ENCODE measurements at places on chromosomes 7 and 10.

DNA sequence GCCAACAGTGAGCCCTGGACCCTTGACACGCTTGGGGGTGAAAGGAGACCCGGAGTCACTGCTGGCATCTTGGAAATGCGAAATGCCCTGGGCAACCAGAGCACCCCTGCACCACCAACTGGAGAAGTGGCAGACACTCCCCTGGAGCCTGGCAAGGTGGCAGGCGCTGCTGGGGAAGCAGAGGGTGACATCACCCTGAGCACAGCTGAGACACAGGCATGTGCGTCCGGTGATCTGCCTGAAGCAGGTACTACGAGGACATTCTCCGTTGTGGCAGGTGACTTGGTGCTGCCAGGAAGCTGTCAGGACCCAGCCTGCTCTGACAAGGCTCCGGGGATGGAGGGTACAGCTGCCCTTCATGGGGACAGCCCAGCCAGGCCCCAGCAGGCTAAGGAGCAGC is 98.5 kb downstream of the TACC2 start:
- DNase-seq, result no peak

DNA sequence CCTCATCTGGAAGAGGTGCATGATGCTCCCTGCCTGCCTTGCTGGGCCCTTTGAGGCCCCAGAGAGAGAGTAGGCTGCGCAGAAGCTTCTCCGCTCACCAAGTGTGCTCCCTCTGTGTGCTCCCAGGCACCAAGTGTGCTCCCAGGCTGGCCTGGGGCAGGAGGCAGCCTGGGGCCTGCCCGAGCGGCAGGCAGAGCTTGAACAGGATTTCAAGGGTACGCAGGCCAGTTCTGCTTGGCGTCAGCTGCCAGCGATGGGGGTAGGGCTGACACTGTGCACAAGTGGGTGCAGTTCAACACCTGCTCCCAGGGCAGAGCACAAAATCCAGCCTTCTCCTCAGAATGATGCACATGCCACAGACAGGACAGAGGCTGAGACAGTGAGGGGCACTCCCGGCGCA is 119.7 kb downstream of the FAM53B start:
- no peak for DNase-seq

- DNase-seq, result no peak
These were observed 121.1 kb downstream of the HGF start for GRCh38 chr7:81648716-81649115.

GRCh38 chr10:75247797-75248196 is 12.0 kb upstream of the COMTD1 start:
- DNase-seq, result no peak

- no peak for DNase-seq
These were observed 256.3 kb upstream of the MINDY3 start for GRCh38 chr10:16116404-16117304.

GRCh38 chr7:30027065-30027456 is 559 bp upstream of the FKBP14 start:
- no peak for DNase-seq

DNA sequence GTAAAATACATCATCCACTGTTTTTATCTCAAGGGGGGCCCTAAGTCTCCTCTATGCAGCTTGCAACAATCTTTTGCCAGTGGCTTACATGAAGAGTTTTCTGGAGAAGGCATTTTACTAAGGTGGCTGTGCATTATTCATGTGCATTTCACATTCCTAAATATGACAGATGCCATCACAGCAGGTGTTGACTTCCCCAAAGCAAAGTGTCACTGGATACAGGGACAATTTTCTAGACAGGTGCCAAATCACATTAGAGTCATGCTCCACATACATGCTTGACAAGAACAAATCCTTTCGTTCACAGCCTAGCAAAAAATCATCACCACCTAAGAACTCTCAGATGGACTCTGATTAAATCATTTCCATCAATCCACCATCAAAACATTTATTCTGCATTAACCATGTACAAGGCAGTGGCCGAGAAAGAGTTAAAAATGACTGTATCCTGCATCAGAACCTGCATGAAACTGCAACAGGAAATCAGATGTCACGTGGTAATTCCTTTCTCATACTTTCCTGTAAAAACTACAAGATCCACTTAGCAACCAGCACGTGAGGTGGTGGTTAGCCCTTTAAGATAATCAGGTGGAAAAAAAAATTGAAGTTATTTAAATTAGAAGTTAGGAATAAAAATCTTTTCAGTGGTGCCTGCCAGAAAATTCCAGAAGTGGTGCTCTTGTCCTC is 88.2 kb upstream of the AFAP1L2 start:
- DNase-seq, result no peak

DNA sequence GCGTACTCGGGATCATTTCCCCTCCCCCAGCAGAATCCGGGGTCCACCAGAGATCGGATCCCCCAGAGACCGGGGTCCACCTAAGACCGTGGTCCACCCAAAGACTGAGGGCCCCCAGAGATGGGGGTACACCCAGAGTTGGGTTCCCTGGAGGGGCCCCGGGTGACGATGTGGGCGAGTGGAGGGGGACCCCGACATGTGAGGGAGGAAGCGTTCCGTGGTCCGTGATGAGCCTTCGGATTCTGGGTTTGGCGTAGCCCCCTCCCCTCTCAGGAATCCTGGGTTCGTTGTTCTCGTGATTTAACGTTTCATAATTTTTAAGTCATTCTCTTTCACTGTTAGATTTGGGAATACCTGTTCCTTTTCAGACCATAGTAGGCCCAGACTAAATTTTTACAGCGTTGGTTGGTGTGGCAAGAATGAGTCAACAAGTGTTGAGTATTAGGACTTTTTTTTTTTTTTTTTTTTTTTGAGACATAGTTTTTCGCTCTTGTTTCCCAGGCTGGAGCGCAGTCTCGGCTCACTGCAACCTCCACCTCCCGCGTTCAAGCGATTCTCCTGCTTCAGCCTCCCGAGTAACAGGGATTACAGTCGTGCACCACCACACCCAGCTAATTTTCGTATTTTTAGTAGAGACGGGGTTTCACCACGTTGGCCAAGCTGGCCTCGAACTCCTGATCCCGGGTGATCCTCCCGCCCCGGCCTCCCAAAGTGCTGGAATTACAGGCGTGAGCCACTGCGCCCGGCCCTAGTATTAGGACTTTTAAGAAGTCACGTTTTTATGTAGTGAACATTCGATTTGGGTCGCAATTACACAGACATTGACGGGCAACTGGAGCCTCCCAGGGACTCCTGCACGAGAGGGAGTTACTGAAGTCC is 672 bp downstream of the GTPBP4 start:
- no peak for DNase-seq

- DNase-seq, result no peak
These were observed 70.1 kb downstream of the MGMT start for GRCh38 chr10:129537151-129537550.

DNA sequence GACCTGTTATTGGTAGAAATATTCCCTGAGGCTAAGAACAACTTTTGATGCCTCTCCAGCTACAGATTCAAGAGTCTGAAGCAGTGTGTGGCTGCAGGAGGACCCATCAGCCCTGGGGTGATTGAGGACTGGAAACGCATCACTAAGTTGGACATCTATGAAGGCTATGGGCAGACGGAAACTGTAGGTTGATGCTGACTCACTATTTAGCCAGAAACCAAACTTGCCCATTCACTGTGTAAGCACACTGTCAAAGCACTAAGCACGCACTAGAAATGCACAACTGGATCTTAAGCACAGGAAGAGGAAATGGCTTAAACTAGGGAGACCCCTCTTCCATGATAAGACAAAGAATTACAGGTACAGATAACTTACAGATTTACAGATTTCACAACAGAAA is 20.8 kb downstream of the ACSM6 start:
- DNase-seq, result no peak

DNA sequence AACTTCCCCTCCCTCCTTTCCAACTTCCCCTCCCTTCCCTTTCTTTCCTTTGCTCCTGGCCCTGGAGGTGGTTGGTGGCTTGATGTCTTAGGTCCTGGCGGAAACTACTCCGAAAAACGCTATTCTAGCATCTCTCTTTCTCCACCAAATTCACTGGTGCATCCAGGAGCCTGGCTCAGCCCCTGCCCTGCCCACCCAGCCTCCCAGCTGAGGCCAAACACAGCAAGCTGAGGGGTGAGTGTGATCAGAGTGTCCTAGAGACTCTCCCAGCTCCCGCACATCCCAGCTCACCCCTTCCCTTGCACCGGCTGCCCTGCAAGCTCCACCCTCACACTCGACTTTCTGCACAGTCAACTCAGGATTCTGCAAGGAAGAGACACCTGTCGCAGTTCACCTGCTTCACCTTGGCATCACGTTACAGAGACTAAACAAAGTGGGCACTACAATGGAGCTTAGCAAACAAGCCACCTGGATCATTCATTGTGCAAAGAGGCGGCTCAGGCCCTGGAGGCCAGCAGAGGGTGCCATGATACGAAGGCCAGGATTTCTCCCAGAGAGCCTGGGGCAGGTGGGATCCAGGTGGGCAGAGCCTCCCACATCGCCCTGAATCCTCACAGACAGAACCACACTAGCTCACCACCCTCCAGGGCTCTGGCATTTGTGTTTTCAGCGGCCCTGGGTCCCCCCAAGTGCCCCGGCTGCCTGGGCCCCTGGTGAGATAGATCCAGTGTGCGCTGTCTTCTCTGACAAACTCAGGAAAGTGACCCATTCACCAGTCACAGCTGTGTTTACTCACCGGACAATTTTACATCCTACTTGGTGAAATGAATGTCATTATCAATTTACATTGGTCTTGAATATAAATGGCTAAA is 169.6 kb downstream of the TCERG1L start:
- no peak for DNase-seq

GRCh38 chr10:102738692-102739121 is 5.0 kb upstream of the WBP1L start:
- no peak for DNase-seq

GRCh38 chr7:69873512-69873911 is 275.2 kb downstream of the AUTS2 start:
- DNase-seq, result no peak

DNA sequence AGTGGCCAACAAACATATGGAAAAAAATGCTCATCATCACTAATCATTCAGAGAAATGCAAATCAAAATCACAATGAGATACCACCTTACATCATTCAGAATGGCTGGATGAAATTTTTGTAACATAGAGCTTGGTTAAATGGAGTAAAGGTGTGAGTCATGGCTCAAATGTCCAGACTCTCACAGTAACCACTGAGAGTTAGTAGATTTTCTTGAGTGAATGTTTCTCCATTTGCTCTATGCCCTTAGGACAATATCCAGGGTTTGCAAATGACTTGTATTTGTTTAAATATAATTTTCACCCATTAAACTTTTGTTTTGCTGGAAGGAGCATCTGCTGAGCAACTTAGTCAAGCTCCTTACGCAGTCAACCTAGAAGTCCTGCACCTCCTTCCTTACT is 967.2 kb downstream of the XPNPEP1 start:
- DNase-seq, result no peak

DNA sequence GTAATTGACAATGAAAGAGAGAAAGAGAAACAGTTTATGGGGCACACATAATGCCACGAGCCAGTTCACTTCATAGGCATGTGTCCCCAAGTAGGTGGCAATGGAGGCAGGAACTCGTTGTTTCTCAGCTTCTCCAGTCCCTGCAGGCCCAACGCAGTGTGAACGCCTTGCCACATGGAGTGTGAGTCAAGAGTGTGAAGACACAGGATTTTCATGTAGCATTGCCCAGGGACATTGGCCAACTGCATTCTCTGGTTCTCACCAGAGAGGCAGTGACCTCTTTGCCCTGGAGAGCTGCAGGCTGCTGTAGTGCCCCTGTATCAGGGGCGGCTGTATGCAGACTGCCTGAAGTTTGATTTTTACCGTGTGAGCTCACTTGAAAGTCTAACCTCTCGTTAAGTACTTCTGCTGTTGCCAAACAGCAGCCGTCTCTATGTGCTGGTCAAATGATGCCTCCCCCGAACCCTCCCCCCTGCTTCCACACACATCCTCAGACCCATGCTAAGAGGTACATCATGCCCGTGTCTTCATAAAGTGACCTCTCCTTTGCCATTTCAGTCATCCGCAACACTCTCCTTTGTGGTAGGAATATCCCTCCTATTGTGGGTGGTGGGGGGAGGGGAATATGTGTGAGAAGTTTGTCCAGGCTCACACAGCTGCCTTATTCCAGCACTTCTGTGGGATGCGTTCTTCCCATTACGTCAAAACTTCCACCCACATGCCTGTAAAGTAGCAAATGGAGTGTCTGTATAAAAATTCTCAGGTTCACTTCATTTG is 12.7 kb downstream of the LRRC18 start:
- DNase-seq, result no peak

GRCh38 chr7:13165854-13166253 is 478.4 kb downstream of the ARL4A start:
- no peak for DNase-seq

DNA sequence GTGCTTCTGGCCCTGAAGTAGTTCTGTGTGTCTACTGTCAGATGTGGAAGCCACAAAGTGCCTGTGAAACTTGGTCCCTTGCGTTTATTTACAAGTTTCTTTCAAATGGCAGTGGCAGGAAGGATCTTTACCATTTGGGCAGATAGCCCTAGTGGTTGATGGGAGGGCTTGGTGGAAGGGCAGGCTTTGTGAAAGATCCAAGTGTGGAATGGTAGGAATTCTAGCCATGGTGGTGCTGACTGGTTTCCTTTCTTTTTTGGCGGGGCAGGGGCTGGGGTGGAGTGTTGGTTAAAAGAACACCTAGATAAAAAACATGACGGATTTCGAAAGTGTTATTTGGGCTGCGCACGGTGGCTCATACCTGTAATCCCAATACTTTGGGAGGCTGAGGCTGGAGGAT is 27.0 kb downstream of the AUTS2 start:
- no peak for DNase-seq

DNA sequence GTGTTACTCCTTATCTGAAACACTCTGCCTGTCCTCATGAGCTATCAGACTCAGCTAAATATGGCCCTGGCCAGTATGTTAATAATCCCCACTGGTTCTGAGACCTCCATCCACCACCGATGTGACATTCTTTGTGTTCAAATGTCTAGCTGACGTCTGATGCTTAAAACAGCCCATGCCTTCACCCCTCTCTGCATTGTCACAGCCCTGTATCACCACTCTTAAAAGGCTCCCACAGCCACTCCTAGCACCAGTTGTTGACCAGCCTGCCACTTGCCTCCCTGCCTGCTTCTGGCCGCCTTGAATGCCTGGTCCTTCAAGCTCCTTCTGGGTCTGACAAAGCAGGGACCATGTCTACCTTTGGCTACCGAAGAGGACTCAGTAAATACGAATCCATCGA is at the start of gene LMOD2:
Gene LMOD2, plus strand, starts transcription at position 253 of the 400 bp plus-strand sequence. Its CDS starts 98 bp downstream, at position 351.
- DNase-seq, result no peak

DNA sequence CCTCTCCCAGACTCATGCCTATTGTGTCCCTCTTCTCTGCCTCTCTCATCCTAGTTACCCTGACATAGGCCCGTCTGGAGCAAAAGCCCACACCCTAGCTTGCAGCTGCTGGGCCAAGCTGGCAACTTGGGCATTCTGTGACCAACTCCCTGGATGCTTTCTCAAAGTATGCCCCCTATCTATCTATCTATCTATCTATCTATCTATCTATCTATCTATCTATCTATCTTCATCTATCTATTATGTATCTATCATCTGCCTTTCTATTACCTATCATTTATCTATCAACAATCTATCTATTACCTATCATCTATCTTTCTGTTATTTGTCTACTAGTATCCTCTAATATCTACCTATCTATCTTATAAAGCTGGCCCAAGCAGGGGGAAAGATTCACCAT is 45.4 kb upstream of the COL13A1 start:
- DNase-seq, result no peak

Measured in stimulated activated CD8-positive, alpha-beta memory T cell treated with anti-CD3 and anti-CD28 coated beads, Interleukin-15, amount 100 ng/mL, for 24 hours (primary cell).